ENCODE measurements at places on chromosomes 5 and 9.

- DNase-seq, result no peak
Measured at GRCh38 chr9:92679413-92680165, 9.7 kb upstream of the IPPK start.

DNA sequence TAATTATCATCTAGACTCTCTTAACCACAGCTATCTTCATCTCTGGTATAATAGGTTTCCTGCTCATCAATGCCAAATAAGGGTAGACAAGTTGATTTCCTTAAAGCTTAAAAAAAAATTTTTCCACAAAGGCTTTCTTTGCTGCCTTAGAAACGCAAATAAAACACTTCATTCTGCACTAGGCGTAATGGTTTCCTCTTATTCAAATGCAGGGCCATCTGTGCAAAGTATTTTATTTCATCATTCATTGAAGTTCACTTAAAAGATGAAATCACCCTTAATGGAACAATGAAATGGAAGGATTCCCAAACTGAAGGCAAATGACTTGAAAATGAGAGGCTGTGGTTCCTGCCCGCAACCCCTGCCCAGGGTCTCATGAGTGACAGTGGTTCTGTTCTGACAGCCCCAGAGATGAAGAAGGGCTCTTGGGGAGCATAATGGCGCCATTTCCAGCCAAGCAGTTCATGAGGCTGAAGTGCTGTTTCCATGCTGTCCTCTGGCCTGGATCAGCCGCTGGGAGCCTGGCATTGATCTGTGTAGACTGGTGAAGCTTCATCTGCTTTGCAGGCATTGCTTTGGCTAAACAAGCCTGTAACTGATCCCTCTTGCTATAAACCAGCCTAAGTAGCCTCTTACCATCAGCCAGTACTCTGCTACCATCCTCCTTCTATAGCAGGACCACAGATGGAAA lies 276.9 kb upstream of the WWC1 start:
- DNase-seq, result no peak

DNA sequence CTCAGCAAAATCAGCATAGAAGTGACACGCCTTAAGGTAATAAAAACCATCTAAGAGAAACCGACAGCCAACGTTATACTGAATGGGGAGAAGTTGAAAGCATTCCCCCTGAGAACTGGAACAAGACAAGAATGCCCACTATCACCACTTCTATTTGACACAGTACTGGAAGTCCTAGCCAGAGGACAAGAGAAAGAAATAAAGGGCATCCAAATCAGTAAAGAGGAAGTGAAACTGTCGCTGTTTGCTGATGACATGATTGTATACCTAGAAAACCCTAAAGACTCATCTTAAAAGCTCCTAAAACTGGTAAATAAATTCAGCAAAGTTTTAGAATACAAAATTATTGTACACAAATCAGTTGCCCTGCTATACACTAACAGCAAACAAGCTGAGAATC lies 393.3 kb downstream of the KIF4B start:
- DNase-seq, result no peak

DNA sequence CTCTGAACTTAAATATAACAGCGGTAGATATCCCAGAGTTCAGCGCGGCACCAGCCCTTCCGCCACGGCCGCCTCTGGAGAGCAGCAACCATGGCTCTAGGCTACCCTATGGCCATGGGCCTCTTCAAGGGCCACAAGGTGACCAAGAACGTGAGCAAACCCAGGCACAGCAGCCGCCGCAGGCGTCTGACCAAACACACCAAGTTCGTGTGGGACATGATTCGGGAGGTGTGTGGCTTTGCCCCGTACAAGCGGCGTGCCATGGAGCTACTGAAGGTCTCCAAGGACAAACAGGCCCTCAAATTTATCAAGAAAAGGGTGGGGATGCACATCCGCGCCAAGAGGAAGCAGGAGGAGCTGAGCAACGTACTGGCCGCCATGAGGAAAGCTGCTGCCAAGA lies 229.0 kb downstream of the ACTL7B start:
- no peak for DNase-seq

- DNase-seq, result no peak
Measured at GRCh38 chr9:101388507-101388993, 3.7 kb upstream of the BAAT start.

GRCh38 chr9:76725011-76725546 lies 39.2 kb upstream of the PCA3 start:
- DNase-seq, result no peak

DNA sequence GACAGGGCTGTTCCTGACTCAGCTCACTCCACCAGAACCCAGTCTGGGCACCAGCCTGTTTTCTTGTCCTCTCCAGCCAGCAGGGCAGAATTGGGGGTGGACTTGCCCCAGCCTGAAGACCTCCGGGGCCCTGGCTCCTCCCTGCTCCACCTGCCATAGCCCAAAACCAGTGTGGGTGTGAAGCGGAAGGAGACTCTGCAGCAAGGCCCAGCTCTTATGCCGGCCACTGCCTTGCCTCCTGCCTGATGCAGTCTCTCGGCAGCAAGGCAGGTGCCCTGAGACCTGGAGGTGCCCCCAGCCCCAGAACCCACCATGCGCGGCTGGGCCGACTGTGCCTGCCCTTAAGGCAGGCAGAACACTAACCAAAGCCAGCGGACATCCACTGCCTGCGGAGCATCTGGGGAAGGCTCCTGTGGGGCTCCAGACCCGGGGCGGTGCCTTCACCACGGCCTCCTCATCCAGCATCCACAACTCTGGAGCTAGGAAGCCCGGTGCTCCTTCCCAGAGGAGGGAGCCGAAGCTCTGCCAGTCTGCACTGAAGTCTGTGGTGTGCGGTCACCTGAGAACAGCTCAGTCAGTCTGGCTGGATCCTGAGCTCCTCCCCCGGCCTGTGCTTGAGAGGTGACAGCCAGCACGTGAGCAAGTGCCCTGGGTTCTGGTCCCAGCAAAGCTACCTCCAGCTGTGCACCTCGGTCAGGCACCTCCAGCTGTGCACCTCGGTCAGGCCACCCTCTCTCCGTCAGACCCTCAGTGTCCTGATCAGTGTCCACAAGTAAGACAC lies 116.7 kb downstream of the ADAMTS2 start:
- DNase-seq, result no peak

DNA sequence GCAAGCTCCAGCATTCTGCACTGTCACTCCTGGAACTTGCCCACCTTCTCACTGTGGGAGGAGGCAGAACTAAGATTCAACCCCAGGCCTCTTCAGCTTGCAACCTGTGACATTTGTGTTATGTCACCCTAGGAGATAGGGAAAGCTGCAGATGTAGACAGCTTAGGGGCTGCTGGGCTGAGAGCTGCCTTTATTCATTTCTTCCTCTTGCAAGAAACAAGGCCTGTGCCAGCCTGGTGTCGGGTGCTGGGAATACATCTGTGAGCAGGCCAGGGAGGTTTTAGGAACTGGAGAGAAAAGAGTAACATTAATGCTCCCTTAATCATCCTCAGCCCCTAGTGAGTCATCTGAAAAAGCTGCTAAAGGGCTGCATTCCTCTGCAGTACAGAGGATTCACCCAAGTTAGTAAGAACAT lies 101.8 kb downstream of the FGF18 start:
- DNase-seq, result no peak

DNA sequence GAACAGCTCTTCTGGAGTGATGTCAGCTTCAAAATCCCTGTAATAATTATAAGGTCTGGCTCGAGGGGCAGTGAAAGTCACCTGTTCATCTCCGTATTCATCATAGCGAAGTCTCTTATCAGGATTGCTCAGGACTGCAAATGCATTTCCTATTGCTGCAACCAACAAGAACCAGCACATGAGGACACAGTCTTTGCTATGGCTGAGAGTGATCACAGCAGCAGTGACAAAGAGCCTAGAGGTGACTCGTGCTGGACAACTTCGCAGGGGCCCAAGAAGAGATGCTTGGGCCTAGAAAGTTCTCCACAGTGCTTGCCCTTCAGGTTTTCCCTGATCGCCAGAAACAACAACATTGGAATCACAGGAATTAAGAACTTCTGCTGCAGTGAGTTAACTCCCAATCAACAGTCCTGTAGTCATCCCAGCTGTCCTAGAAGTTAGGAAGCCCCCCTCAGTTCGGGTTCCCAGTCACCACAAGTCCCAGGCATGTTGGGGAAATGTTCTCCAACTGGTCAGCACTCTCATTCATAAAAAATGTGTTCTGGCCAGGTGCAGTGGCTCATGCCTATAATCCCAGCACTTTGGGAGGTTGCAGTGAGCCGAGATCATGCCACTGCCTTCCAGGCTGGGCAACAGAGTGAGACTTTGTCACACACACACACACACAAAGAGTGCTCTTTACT lies 13.0 kb downstream of the DNAJC18 start:
- DNase-seq, result no peak

GRCh38 chr9:15033316-15033715 lies 123.1 kb upstream of the FREM1 start:
- DNase-seq, result no peak

GRCh38 chr5:84239494-84239893 lies 145.2 kb downstream of the EDIL3 start:
- DNase-seq, result no peak

DNA sequence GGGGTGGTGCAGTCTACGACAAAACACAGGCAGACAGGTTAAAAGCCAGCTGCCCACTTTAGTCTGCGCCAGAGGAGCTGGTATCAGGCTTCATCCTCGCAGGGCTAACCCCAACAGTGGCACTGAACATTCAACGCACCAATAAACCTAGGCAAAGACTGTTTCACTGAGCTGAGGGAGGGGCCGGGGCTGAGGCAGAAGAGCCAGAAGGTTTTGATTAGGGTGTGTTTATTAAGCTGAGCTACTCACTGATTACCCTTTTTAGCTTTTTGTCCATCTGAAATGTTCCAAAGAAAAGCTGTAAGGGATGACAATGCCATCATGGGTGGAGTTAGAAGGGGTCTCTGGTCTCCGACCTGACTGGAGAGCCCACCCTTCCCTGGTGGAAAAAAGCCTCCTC lies 1.4 kb downstream of the ZMYND19 start:
- no peak for DNase-seq

GRCh38 chr5:123505633-123506032 lies 6.3 kb upstream of the CSNK1G3 start:
- no peak for DNase-seq

- no peak for DNase-seq
Measured at GRCh38 chr5:71872311-71872864, 153.3 kb downstream of the CARTPT start.

DNA sequence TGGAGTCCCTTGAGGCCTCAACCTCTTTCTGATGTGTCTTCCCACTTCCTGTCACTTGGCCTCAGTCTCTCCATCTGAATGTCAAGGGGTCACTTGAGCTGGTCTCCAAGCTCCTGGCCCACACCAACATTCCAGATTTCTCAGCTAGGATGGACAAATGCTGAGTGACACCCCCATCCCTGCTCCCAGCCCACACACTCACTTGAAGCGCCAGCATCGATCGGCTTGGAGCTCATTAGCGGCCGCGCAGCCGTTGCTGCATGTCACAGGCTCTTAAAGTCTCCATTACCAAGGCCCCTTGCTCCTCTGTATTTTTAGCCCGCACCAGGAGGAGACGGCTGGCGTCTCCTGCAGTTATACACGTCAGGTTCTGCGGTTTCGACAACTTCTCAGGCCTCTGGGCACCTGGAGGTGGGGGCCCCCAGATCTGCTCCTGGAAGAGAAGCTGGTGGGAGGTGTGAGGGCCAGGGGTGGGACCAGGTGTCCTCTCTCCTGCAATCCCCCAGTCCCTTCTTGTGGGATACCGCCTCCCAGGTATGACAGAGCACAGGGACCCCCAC lies 33.4 kb upstream of the ARAP3 start:
- DNase-seq, result no peak

GRCh38 chr5:145774442-145774841 lies 60.7 kb downstream of the PRELID2 start:
- no peak for DNase-seq

GRCh38 chr9:14424983-14425382 lies 111.0 kb upstream of the NFIB start:
- DNase-seq, result no peak

GRCh38 chr5:146073239-146073900 lies 32.0 kb downstream of the PLAC8L1 start:
- DNase-seq, result no peak

GRCh38 chr9:69946800-69947437 lies 96.7 kb upstream of the MAMDC2 start:
- no peak for DNase-seq

Data from right renal pelvis (tissue), 4 donors.